Urinary bladder (tissue), 4 donors: ENCODE measurements at places on chromosomes 1 and 21. TPM values are rescaled to one million over a fixed set of nuclear protein-coding genes. Genes with fewer than 3 reads are reported as not detected.

Gene C4BPA
- polyA plus RNA-seq = 0.91 TPM

Gene USH2A
- polyA plus RNA-seq = not detected

GRCh38 chr1:4058706-4059105 is 158.6 kb upstream of the C1orf174 start:
- DNase-seq = no peak

DNA sequence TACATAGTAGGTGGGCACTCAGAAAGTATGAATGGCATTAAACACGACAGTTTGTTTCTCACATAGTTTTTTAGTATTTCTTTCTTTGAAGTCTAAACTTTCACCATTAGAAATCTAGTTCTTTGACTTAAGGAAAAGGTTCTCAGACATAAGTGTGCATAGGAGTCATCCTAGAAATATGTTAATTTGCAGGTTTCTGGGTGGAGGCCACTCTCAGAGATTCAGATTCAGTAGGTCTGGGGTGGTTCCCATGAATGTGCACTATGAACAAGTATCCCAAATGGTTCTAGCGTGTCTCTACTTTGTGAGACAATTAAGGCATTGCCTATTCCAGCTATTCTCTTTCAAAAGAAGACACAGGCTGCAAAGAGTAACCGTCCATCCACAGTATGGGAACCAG is 119.3 kb downstream of the NGF start:
- no peak for DNase-seq

DNA sequence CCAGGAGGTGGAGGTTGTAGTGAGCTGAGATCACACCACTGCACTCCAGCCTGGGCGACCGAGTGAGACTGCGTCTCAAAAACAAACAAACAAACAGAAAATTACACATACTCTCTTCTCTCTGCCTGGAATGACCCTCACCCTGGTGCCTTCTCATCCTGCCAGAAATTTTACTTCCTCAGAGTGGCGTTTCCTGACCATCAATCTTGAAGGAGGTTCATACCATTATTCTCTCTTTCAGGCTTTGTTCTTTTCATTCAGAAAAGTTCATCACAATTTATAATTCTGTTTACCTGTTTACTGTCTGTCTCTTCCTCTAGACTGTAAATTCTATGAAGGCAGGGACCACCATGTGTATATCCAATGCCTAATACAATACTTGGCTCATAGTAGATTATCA is 79.3 kb downstream of the RPS6KA1 start:
- DNase-seq = no peak

DNA sequence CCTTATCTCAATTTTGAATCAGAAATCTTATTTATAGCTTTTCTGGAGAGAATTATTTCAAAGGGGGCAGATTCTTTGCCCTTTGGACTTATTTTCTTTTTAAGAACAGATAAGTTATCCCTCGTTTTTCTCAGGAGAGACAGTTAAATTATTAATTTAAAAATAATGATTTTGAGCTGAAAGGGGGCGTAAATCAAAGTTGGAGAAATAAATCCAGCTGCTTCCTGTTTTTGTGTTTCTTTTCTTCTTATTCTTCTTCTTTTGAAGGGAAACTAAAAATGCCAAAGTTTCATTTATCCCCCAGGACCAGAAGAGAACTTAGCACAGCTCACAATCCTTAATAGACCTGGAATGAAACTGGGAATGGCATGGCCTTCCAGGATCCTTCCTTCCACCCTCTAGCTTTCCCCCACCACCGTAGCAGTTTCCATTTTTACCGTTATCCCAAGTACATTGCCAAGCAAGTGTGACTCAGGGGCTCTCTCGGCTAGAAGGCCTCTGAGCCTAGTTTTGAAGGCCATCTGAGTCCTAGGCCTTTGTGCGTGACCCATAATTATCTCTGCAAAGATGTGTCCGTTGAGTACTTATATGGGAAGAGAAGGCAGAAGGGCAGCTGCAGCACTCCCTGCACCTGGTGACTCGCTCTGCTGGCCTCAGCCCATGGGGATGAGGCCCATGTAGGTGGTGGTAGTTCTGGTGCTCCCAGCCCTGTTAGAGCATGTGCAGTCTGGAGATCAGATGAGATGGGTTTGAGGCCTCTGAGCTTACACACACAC is 181.7 kb downstream of the ROR1 start:
- no peak for DNase-seq

- DNase-seq = no peak
Observed at GRCh38 chr1:23543707-23544443, 12.8 kb upstream of the E2F2 start.

- DNase-seq = no peak
Observed at GRCh38 chr1:42183210-42183956, 18.8 kb upstream of the GUCA2A start.

DNA sequence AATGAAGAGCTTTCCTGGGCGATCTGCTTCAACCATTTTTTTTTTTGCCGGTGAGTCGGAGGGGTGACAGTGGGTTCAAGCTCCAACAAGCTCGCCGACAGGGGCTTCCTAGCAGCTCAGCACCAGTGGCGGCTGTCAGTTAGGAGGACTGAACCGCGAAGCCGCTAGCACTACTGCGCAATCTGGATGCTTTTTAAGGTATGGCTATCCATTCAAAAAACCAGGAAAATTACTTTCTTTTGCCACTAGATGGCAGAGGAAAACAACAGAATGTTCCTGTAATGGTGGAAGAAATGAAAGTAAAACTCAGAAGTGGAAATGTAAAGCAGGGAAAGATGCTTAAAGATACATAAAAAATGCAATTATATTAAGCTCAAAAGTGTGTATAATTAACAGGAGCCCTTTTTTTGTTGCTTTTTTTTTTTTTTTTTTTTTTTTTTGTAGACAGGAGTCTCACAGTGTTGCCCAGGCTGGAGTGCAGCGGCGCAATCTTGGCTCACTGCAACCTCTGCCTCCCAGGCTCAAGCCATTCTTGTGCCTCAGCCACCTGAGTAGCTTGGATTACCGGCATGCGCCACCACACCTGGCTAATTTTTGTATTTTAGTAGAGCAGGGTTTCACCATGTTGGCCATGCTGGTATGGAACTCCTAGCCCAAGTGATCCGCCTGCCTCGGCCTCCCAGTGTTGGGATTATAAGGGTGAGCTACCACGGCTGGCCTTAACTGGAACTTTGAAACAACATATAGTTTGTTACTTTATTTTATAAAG is 8.5 kb downstream of the KYAT3 start:
- no peak for DNase-seq
